ENCODE measurements at places on chromosomes 5 and 9. TPM values are rescaled to one million over a fixed set of nuclear protein-coding genes. Genes with fewer than 3 reads are reported as not detected.

GRCh38 chr5:133668458-133668857, 56.1 kb upstream of the FSTL4 start:
- no peak for DNase-seq

DNA sequence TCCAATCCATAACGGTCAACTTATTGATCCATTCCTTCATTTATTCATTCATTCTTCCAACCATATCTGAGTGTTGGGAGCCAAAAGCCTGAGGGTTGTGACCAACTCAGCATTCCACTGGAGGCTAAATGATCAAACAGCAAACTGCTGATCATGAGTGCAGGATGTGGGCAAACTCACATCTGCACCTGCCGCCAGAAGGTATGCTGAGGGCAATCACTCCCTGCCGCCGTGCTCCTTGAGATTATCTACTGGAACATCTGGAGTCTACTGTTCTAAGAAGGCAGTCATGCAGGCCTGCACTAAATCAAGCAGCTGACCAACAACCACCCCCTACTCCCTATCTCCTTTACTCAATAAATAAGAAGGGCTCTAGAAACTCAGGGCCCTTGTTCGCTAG, 184.0 kb downstream of the TTLL11 start:
- DNase-seq: no peak

DNA sequence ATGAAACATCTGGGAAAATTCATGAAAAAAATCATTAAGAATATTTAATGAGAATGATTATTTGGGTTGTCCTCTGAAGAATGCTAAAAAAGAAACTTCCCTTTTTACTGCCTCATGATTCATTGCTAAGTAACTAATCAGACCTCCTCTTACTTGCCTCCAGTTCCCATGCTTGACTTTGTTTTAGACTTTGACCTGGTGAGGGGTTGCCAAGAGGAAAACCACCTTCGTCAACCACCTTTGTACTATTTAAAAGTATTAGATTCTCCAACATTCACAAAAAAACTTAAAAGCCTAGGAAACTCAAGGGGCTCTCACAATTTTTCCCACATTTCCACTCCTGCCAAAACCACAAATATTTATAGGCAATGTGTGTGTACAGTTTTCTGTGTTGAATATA, 115.2 kb upstream of the ST8SIA4 start:
- no peak for DNase-seq

DNA sequence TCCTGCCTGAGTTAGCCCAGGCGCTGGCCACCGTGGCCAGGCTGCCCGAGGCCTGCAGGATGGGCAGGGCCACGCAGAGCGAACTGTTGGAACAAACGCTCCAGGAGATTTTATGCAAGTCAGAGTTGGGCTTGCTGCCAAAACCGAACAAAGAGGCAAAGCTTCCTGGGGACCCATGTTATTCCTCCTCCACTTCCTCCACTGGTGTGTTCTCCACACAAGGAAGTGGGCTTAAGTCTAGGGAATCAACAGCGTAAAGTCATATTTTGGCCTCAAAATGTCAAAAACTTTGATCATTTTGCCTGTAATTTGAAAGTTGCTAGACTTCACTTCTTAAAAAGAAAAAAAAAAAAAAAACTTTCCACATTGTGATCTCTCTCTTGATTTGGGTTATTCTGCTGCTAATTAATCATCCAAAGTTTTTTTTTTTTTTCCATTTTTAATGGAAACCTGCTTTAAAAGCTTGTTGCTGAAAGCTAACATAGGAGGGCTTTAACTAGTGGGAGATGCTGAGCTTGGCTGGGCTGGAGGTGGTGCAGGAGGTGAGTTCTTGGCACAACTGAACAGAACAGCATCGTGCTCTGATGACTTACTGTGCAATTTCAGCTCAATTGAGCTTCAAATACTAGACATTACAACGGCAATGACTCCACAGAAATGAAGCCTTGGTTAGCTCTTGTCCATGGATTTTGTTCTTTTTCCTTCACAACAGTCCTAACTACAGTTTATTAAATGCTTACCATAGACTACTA, 73.0 kb downstream of the PTPDC1 start:
- DNase-seq: no peak

- no peak for DNase-seq
Observed at GRCh38 chr5:39898731-39899130, 474.0 kb upstream of the DAB2 start.

DNA sequence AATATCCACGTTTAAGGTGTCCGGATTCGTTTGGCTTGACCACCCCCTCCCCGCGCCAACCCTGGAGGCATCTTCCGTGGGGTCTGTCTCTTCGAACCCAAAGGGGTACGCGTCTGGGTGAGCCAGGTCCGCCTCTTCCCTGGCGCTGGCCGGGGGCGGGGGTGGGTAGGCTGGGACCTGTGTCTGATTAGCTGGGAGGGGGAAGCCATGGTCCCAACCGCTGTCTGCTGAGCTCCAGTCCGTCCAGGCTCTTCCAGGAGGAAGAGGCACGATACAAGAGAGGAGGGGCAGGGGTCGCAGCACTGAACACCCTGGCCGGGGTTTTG, at the start of gene LVRN:
TSS of gene LVRN (plus strand) at position 237 of the 326 bp plus-strand sequence. CDS start 143 bp downstream, outside the sequence.
- DNase-seq: no peak

DNA sequence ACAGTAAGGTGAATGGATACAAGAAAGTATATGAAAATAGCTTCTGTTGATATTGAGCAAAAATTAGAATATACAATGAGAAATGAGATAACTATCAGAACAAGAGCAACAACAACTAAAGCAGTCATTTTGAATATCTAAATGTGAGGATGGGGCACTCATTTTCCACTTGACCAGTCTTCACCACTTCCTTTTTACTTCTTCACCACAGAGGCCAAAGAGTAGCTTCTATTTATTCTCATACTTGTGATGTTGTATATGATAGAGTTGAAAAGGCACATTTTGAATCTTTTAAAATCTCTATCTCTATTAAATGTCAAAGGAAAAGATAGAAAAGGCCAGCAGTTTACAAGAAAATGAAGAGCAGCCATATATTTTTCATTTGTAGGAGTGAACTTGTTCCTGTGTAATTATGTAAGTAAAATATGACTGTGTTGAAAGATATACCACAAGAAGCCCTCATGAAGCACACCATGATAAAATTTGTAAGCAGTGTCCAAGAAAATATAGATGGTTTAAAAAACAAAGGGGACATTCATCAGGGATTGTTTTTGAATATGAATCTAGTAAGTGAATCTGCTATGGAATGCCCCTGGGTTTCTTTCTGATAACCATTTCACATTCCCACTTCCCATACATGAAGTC, 39.2 kb downstream of the ADAMTS19 start:
- no peak for DNase-seq

- DNase-seq: no peak
Observed at GRCh38 chr5:157610990-157611389, 35.4 kb upstream of the ADAM19 start.

DNA sequence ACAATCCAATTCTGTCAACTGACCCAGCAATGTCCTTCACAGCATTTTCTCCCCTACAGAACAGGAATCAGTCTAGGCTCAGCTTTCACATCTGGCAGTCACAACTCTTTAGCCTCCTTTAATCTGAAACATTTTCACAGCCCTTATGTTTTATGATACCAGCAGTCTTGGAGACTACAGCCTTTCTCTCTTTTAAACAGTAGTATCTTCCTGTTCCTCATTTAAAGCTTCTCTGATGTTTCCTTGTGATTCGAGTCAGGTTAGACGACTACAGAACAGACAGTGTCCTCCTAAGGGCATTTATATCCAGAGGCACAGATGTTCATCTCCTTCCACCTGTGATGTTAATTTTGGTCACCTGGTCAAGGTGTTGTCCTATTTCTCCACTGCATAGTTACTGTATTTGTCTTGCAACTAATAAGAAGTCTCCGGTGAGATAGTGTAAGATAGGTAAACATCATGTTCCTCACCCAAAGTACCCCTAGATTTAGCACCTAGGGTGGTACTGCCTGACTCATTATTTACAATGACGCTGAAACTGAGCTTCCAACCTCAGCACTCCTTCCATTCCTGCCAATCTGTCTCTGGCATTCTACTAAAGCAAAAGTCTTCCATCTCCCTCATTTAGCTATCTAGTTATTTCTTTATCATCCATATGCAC, 20.7 kb downstream of the TTC39B start:
- DNase-seq: no peak

- no peak for DNase-seq
Observed at GRCh38 chr5:78597068-78597973, 51.3 kb downstream of the LHFPL2 start.

DNA sequence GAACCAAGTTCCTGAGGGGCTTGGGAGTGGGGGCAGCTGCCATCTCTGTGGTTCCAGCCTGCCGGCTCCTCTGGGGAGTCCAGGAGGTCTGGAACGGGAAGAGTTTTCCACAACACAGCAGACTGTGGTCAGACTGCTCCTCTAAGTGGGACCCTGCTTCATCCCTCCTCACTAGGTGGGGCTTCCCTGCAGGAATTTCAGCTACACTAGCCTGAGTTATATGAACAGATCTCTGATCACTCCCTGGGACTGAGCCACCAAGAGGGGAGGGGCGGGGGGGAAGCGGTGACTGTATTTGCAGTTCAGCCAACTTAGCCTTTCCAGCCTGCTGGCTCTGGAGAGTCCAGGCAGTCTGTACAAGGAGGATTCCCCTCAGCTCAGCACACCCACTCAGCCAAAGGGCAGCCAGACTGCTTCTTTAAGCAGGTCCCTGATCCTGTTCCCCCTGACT, 19.4 kb downstream of the DTWD2 start:
- no peak for DNase-seq

GRCh38 chr5:58444805-58445204, 15.1 kb downstream of the PLK2 start:
- DNase-seq: no peak

- peak; percentile 4 for DNase-seq
Observed at GRCh38 chr9:22238809-22239684, 207.6 kb upstream of the DMRTA1 start.

The WDR55 gene
- polyA plus RNA-seq: 20.4 TPM

The CDKN2B-AS1 gene
- 0.16 TPM for polyA plus RNA-seq

The ERP44 gene
- 40.2 TPM for polyA plus RNA-seq

The LCN10 gene
- polyA plus RNA-seq: 2.0 TPM

The C1QTNF3 gene
- 46.4 TPM for polyA plus RNA-seq

The PDLIM4 gene
- polyA plus RNA-seq: 18.0 TPM

The ADGRV1 gene
- 10.7 TPM for polyA plus RNA-seq

The PCDHA6 gene
- polyA plus RNA-seq: 0.35 TPM

The TNFSF15 gene
- polyA plus RNA-seq: 4.9 TPM

The BTNL9 gene
- 15.5 TPM for polyA plus RNA-seq

The SH3PXD2B gene
- 31.5 TPM for polyA plus RNA-seq

The IL13 gene
- polyA plus RNA-seq: not detected

The MGAT4B gene
- polyA plus RNA-seq: 161 TPM

The SHISAL2B gene
- not detected for polyA plus RNA-seq

The IFNK gene
- not detected for polyA plus RNA-seq
